ENCODE measurements at places on chromosomes 7 and 10.

DNA sequence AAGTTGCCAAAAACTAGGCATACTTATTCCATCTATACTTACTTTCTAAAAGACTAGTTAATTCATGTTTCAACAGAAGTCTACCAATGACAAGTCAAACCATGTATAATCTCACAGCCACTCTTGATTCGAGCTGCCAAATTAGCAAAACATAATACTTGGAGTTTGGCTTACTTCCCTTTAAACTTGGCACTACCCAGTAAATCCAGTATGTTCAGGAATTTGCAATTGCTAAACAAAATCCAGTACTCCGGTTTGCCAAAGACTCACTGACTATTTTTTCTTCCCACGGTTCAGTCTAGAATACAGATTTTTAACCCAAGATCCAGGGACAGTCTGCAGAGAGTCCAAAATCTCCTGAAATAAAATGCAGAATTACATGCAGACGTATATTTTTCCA is 4.6 kb downstream of the OAT start:
- no peak for DNase-seq

- no peak for DNase-seq
Measured at GRCh38 chr10:95818668-95819067, 62.7 kb downstream of the ENTPD1 start.

DNA sequence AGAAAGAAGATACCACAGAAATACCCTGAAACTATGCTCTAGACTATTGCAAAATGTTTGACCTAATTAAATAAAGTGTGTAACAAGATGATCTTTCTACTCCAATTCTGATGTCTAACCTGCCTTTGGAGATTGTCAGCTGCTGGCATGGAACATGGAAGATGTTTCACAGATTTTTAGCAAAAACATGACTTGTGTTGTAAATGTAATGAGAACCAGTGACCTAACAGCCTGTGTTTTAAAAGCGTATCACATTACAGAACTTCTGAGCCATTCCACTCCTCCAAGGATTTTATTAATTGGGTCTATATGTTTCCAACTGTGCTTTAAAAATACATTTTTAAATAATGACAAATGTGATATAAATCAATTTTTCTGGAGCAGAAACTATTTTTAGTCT is 526.3 kb upstream of the SEMA3D start:
- DNase-seq = no peak

GRCh38 chr7:111370002-111370401 is 192.3 kb downstream of the IMMP2L start:
- no peak for DNase-seq

DNA sequence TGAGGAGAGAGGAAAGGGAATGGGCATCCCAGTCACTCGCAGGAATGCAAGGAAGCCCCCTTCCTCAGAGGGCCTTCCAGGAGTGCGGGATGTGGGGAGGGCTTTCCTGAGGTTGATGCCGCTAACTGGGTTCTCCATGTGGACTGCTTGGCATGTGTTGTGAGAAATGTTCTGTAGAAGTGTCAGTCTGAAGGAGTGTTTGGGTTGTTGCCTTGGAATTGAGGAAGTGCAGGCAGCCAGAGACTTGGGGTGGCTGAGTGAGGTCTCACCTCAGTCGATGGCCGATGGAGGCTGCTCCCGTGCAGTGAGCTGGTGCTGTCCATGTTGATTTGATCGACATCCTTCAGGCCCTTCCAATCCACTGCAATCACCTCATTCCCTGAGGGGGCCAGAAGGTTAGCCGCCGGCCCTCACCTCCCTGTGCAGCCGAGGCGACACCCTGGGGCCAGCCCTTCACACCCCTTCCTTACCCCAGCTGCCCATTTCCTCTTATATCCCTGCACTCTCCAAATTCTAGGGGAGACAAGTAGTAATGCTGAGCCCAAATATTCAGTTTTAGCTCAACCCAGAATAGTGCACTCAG is 2.7 kb downstream of the FAM131B start:
- DNase-seq = no peak

GRCh38 chr7:93178213-93178612 is 30.0 kb upstream of the SAMD9L start:
- DNase-seq = no peak

GRCh38 chr7:106071356-106071998 is 40.6 kb downstream of the SYPL1 start:
- no peak for DNase-seq

DNA sequence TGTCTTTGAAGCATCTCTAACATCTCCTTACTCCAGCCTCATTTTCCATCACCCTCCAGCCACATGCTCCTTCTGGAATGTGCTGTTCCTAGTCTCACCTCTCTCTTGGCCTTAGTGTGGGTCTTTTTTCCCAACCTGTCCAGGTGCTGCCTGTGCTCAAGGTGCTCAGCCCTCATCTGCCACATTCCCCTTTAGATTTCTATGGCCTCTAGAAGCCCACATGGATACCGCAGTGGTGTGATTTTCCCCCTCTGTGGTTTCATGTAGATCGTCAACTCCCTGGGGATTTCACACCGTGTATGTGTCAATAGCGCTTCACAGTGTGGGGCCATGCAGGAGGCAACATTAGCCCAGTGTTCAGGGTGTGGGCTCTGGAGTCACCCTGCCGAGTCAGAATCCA is 32.5 kb downstream of the BMPER start:
- no peak for DNase-seq
